G401 (cell line): ENCODE measurements at places on chromosomes 4 and X.

DNA sequence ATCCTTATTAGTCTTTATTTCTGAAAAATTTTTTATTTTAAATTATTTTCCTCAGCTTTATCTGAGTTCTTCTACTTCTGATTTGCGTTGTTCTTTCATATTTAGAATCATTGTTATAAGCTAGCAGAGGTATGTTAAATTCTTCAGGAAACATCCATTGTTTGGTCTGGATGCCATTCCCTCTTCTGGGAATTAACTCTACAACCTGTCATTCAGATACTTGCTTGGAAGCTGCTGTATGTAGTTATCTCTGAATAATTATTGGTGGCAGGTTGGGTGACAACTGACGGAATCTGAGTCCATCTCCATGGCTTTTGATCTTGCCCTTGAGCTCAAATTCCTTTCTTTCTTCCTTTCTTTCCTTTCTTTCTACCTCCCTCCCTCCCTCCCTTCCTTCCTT, 61.9 kb downstream of the DDIT4L start:
- no peak for DNase-seq

- DNase-seq: no peak
Observed at GRCh38 chrX:136652822-136653723, 5.1 kb downstream of the CD40LG start.

- DNase-seq: no peak
Observed at GRCh38 chr4:155889031-155889793, 14.3 kb upstream of the TDO2 start.

GRCh38 chr4:112410364-112410763, 105.6 kb downstream of the NEUROG2 start:
- no peak for DNase-seq

- DNase-seq: no peak
Observed at GRCh38 chrX:107742700-107743191, 32.8 kb downstream of the TSC22D3 start.

DNA sequence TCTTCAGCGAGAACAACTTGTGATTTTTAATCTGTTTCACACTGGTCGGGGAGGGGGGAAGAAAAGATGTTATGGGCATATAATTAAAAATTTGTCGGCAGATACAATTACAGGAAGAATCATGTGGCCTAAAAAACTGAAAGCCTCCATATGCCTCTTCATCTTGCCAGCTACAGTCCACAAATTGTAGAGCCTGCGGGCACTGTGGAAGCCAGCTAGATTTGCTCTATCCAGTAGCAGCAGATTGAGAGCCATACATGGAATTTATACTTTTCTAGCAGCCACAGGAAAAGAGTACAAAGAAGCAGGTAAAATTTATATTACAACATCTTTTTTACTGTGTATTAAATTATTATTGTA, 147.3 kb downstream of the TBL1X start:
- peak; percentile 56 for DNase-seq

DNA sequence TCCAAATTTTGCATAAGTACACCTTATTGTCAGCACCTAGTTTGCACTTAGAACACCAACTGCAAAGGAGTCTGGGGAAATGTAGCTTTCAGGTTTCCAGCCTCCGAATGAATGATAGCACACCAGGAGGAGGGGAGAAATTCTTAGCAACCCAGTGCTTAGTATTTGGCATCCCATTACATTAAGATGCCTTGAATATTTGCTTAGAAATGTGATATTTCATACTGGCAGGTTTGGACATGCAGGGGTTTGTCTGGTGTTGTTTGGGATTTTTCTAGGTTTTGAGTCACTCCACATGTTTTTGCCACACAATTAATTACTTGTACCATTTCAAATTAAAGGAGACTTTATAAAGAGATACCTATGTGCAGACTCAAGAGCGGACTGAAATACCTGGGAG, 60.3 kb upstream of the CAMK2D start:
- no peak for DNase-seq

GRCh38 chrX:9644335-9644734, 121.3 kb downstream of the GPR143 start:
- DNase-seq: peak; percentile 11

- no peak for DNase-seq
Observed at GRCh38 chr4:24547979-24548378, 36.4 kb downstream of the DHX15 start.

GRCh38 chr4:121140716-121141460, 23.2 kb downstream of the TNIP3 start:
- no peak for DNase-seq

- no peak for DNase-seq
Observed at GRCh38 chr4:139508581-139509237, 47.3 kb downstream of the SETD7 start.

- no peak for DNase-seq
Observed at GRCh38 chr4:153079857-153080391, 124.3 kb upstream of the TRIM2 start.

- no peak for DNase-seq
Observed at GRCh38 chr4:41325901-41326300, 69.2 kb downstream of the UCHL1 start.

- DNase-seq: peak; percentile 68
Observed at GRCh38 chrX:25144043-25144940, 128.5 kb upstream of the ARX start.

DNA sequence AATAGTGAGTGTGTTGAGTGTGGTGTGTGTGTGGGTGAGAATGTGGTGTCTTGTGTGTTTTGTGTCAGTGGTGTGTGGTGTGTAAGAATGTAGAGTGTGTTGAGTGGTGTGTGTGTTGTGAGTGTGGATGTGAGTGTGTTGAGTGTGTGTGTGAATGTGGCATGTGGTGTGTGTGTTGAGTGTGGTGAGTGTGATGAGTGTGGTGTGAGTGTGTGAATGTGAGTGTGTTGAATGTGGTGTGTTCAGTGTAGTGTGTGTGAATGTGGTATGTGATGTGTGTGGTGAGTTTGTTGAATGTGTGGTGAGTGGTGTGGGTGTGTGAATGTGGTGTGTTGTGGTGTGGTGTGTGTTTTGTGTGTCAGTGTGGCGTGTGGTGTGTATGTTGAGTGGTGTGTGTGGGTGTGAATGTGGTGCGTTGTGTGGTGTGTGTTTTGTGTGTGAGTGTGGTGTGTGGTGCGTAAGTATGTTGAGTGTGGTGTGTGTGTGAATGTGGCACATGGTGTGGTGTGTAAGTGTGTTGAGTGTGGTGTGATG, 60.8 kb upstream of the SORCS2 start:
- DNase-seq: no peak

GRCh38 chr4:82721819-82722423, 76.7 kb downstream of the SCD5 start:
- DNase-seq: peak; percentile 43

GRCh38 chr4:62544428-62544827, 1344.3 kb downstream of the ADGRL3 start:
- no peak for DNase-seq

DNA sequence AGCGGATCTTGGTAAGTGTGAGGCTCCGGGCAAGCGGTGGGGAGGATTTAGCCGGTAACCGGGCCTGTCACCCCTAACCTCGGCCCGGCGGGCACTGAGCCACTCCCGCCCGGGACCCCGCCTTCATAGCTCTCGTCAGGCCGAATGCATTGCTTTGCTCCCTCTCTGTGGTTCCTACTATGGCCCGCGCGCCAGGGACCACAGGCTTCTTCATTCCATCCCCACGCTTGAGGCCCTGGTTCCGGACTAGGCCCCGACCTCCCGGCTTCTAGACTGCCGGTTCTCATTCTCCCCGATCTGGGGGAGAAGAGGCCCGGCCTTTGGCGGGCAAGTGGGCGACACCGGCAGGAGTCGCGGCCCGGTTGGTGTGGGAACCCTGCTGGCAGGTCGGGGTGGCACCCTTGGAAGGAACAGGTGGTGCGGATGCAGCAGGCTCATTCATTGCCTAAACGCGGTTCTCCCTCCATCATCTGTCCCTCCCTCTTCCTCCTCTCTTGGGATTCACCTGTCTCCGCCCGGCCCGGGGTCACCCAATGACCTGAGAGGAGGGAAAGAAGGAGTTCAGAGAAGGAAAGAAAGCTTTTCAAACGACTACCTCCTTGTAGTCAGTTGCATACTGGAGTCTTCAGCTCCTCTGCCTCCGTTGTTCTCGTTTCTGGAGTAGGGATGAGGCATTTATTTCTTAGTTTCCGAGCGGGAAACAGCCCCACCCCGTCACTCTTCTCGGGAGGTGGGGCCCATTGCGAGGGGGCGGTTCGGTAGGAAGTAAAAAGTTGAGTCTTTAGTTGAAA, at the start of gene NDUFC1:
Gene NDUFC1, minus strand, starts transcription at position 657 of the 791 bp plus-strand sequence. CDS start 6,679 bp downstream, outside the sequence.
- DNase-seq: peak; percentile 40

- no peak for DNase-seq
Observed at GRCh38 chrX:101071582-101071981, 7.1 kb upstream of the TMEM35A start.

- peak; percentile 30 for DNase-seq
Observed at GRCh38 chr4:80362578-80363181, 27.1 kb downstream of the CFAP299 start.

DNA sequence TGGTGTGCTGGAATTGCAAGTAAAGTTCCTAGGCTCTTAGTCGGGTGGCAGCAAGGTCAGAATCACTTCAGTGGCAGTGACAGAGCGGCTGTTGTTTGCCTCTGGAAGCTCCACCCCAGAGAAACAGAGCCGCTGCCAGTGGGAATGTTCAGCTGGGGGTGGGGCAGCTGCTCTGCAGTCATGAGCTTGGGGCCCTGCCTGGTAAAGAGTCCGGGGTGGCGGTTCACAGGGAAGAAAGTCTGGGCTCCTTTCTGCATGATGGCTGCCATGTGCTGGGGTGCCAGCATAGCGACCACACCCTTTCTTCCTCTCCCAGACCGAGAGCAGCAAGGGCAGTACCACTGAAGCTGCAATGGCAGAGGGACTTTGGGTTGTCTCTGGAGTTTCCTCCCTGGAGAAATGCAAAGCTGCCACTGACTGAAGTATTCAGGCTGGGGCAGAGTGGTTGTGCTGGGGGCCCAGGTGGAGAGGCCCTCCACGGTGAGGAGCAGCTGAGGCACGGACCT, 108.8 kb upstream of the CENPE start:
- no peak for DNase-seq

DNA sequence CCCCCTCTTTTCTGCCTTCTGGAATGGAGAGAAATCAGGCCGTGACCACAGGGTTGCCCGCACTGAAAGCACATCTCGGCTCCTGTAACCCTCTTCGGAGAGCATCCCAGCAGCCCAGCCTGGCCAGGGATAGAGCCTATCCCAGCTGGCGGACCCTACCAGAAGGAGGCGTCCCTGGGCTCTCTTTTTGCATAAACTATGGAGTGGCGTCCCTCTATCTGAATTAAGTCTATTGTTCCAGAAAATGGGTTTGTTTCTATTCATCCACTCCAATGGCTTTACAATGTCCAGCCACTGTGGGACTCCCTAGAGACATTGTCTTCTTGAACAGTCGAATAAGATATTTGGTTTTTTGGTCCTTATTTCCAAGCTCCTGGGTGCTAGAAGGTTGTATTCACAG, 689 bp upstream of the NHSL2 start:
- peak; percentile 67 for DNase-seq
